ENCODE measurements at places on chromosomes 11 and 22. TPM values are rescaled to one million over a fixed set of nuclear protein-coding genes. Genes with fewer than 3 reads are reported as not detected.
A peak's percentile ranks its signal among the peaks of the same experiment; 100 is the strongest.

Gene POU2AF3
- total RNA-seq: 0.36 TPM

Gene OVCH2
- under 0.01 TPM for total RNA-seq

Gene IGLL1
- total RNA-seq: not detected

- no peak overlapping the region for H3K27ac ChIP-seq
- no peak for DNase-seq
- H3K4me1 ChIP-seq: peaks cover under 1% of the 10 kb centered on the region
- H3K4me3 ChIP-seq: no peak overlapping the region
Measured at GRCh38 chr22:36086170-36086490, 57.5 kb upstream of the RBFOX2 start.

GRCh38 chr22:46363611-46364321 is 28.3 kb downstream of the TRMU start:
- no peaks in the 10 kb centered on the region for H3K36me3 ChIP-seq
- no peaks in the 10 kb centered on the region for H3K4me1 ChIP-seq
- peaks cover 10% of the 10 kb centered on the region for H3K27me3 ChIP-seq
- H3K4me3 ChIP-seq: no peak overlapping the region
- H3K27ac ChIP-seq: no peak overlapping the region

- no peaks in the 10 kb centered on the region for H3K36me3 ChIP-seq
- no peak for DNase-seq
- no peaks in the 10 kb centered on the region for H3K4me1 ChIP-seq
- no peak overlapping the region for H3K27ac ChIP-seq
- H3K27me3 ChIP-seq: peaks cover 26% of the 10 kb centered on the region
Measured at GRCh38 chr11:128874427-128874826, 7.3 kb upstream of the KCNJ1 start.

- no peaks in the 10 kb centered on the region for H3K27me3 ChIP-seq
- peaks cover 22% of the 10 kb centered on the region for H3K4me1 ChIP-seq
- H3K36me3 ChIP-seq: no peaks in the 10 kb centered on the region
- no peak overlapping the region for H3K4me3 ChIP-seq
- peak; percentile 59 for DNase-seq
Measured at GRCh38 chr11:46050003-46050461, 71.2 kb downstream of the PHF21A start.

DNA sequence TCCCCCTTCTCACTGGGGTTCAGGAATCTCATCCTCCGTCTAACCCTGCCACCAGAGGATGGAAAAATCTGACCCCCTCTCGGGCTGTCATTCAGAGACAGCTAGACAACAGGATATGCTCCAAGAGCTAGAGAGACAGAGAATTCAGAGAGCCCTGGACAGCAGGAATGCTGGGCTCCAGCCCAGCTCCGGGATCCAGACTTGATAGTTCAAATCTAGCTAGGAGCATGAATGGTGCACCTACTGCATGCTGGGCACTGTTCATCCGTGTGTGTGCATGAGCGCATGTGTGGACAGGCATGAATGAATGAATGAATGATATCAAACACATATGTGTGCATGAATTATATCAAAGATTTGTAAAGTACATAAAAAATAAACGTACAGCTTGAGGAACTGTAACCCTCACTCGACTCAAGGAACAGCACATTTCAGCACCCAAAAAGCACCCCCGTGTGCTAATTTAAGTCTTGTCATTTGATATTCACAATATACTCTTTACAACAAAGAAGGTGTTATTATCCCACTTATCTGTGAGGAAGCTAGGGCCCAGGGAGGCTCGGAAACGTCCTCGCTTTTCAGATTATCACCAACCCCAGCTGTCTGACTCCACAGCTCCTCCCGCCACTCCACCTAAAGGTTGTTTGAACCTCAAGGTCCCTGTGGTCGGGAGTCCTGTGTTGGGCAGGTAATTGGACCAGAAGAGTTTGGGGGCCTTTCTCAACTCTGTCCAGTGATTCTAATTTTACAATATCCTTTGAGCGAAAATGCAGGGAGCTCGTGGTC is 640 bp upstream of the VSIG10L2 start:
- peaks cover 8% of the 10 kb centered on the region for H3K4me1 ChIP-seq
- H3K4me3 ChIP-seq: no peak overlapping the region
- no peak overlapping the region for H3K27ac ChIP-seq
- H3K36me3 ChIP-seq: no peaks in the 10 kb centered on the region
- DNase-seq: peak; percentile 59
